Cerebellar nuclear complex (tissue), 1 donor: ENCODE measurements at places on chromosomes 4 and X.

DNA sequence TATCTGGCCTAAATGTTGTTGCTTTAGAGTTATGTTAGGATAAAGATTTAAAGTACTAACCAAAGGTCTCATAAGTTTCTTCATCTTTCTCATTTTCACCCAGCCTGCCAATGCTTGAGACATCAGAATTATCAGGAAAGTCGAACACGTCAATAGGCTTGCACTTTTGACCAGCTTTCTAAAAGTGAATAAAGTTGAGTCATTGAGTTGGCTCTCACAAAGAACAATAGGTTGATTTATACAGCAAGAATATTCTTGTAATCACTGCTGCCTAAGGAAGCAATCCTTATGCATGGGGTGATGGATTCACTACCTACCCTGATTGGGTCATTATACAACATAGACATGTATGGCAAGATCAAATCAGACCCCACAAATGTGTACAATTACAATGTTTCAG, 5.0 kb downstream of the CENPU start:
- DNase-seq = no peak

DNA sequence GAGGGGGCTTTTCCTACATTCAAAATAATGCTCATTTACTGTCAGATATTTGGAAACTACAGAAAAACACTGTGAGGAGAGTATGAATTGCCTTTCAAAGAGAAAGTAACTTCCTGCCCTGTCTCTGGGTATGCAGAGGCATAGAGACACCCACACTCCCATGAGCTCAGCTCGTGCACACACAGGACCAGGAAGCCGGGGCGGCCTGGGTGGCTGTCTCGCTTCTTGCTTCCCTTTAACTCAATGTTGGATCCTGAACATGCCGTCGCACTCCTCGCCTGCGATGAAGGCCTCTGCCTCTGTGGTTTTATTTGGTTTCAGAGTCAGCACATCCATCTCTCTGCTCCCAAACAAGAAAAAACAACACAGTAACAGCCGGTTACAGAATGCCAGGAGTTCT, 40.1 kb upstream of the GPR78 start:
- no peak for DNase-seq

- no peak for DNase-seq
Observed at GRCh38 chr4:15784959-15785634, 7.0 kb downstream of the CD38 start.

DNA sequence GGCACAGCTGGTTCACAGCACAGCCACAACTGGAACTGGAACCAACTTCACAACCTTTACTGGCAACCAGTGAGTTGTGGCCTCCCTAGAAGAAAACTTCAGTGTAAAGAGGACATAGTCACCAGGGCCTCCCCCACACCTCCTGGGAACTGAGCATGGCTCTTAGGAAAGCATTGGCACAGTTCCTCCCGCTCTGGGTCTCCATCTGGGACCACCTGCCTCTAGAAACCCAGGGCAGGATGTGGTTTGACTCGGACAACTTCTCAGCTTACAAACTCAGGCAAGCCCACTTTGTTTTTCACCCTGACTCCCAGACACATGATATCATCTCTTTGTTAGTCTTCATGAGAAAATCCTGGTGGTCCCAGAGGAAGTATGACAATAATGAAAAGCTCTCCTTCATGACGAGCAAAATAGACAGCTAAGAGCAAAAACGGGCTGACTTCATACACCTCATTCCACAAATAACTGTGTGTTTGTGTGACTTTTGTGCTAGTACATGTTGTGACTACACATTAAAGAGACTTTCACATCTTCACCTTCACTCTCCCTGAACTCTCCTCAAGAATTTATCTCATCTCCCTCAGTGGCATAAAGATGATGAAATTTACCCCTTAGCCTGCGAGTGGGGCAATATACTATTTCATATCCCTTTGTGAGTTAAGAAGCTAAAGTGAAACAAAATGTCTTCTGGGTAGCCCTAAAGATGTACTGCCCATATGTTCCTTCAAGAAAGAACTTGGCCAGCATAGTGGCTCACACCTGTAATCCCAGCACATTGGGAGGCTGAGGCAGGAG, 75.4 kb downstream of the SH3KBP1 start:
- DNase-seq = no peak

GRCh38 chrX:133265331-133265730, 47.2 kb upstream of the TFDP3 start:
- no peak for DNase-seq

GRCh38 chr4:124318292-124318691, 394.2 kb downstream of the ANKRD50 start:
- no peak for DNase-seq

DNA sequence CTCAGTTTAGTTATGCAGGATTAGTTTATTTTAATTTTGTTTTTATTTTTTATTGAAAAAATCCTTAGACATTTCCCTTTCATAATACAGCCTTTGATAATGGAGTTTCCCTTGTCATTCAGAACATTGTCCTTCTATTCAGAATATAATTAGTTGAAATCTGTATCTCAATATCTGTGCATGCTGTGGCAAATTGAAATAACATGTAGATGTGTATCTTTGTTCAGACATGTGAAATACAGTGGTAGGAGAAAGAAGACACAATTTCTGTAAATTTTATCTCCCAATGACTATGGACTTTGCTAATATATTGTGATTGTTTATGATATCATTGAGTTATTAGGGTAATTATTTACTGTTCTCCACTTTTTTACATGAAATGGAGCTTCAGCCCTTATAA, 353.9 kb downstream of the GRID2 start:
- no peak for DNase-seq

GRCh38 chr4:152279234-152279566, 256.7 kb downstream of the FBXW7 start:
- no peak for DNase-seq
